ENCODE measurements at places on chromosomes 1 and 21.
A peak's percentile ranks its signal among the peaks of the same experiment; 100 is the strongest.

DNA sequence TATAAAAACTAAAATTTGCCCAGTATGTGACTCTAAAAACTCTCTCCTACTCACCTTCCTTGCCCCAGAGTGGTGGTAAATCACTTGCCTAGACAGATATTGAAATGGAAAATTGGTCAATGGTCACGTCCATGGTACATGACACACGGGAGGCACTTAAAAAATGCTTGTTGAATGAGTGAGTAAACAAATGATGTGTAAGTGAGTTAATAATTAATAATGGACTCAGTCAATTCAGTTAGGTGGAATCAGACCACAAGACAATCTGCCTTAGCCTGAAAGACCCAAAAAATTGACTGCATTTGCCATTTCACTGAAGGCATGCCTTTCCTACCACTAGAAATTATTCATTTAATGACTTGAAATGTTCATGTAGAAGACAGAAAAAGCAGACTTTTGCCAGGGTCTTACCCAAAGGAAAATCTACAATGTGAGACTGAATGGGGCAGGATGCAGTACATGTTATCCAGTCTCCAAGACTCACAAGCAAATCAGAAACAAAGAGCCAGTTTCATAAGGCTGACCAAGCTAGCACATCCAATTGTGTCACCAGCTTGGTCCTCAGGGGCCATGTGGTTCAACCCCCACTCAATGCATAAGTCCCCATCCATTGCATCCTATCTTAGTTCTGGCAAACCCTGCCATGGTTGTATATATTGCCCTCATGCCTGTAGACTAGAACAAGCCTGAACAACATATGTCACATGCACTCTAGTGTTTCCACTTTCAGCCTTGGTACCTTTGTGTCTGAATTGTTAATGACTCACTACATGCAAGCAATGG lies 73.6 kb downstream of the TBX15 start:
- DNase-seq, result no peak

GRCh38 chr21:42608446-42608845 lies 45.0 kb upstream of the PDE9A start:
- DNase-seq, result no peak

DNA sequence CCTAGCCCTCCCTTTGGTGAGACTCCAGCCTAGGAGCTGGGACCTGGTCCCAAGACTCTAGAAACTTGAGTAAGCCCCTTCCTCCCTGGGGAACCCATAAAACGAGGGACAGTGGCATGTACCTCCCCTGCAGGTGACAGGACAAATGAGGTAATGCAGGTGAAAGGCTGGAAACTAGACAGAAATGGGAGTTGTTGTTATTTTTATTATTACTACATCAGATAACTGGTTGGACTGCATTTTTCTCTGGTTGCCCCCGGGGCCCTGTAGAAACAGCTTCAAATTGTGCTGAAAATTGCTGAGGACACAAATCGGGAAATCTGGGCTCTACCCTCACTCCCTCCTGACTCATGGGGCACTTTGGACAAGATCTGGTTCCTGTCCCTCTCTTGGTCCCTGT lies 132.3 kb upstream of the WNT4 start:
- no peak for DNase-seq

DNA sequence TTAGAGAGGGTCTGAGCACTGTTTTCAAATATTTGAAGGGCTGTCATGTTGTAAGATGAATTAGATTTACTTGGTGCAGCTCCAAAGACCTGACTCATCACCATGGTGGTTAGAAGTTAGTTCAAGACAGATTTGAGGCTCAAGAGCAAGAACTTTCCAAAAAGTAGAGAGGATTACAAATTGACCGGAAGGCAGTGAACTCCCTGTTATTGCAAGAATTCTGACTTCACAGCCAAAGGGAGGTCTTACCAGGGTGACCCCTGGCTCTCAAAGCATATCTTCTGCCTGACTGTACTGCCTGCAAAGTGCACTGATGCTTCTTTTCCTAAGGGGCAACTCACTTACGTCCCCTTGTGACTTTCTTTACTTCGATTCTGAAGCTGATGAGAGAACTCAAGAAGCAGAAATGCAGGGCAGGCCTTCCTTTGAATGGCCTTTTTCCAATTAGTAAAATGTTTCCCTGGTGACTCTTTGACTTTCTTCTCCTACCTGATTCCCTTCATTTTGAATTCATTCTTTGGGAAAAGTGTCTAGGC lies 86.4 kb downstream of the NAV1 start:
- no peak for DNase-seq

DNA sequence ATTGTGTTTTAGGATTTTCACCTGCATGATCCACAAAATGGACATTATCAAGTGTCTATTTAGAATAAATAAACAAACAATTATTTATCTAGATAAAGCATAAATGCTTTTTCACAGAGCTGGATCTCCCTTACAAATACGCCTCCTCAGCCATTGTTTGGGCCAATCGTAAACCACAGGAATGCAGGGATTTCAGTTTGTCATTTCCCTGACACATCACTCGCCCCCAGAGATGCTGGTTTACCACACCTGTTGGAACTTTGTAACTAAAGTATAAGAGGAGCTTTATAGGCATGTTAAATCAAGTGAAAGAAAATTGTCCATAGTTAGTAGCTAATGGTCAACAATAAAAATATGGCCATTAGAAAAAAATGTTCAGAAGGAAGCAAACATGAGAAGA lies 40.3 kb downstream of the GPR88 start:
- DNase-seq, result no peak

DNA sequence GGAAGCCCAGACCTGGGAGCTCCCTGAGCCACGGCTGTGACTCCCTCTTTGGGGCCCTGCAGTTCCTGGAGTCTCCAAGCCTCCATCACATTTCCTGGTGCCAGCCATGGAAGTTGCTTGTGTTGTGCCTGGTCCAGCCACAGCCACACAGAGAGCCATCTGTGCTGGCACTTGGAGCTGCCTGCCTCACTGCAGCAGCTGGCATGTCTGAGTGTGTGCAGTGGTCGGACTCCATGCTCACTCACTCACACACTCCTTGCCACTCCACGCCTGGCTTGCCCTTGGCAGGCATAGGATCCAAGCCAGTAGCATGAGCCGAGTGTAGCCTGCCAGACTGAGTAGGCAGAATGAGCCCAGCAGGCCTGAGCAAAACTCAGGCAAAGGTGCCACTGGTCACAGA lies 516.3 kb upstream of the BEND5 start:
- no peak for DNase-seq

GRCh38 chr1:212355230-212355969 lies 59.3 kb downstream of the PACC1 start:
- no peak for DNase-seq

- no peak for DNase-seq
These were observed 13.3 kb downstream of the TRPM2 start for GRCh38 chr21:44366586-44367211.

DNA sequence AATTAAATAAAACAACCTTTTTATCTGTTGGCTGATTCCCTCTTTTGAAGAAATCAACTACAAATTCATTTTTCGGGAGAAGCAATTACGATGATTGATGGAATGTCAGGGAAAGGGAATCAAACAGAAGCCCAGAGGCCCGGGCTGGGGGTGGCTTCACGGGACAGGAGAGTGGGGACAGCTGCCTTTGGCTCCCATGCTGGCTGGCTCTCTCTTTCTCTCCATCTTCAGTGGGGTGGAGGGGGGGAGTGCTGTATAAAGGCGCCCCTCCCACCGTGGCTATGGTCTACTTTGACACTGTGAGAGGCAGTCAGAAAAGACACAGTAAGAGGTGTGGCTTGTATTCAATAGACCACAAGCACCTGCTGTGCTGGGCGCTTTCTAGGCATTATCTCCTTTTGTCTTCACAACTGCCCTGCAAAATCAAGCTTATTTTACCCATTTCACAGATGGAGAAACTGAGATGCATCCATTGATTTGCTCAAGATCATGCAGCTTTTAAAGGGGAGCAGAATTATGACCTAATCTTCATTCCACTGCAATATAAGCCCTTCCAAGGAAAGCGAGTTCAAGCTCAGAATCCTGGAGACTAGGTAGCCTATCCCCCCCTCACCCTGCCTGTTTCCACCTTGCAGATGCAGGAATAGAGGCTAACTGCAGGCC lies 92.9 kb downstream of the GRIK3 start:
- DNase-seq, result no peak

DNA sequence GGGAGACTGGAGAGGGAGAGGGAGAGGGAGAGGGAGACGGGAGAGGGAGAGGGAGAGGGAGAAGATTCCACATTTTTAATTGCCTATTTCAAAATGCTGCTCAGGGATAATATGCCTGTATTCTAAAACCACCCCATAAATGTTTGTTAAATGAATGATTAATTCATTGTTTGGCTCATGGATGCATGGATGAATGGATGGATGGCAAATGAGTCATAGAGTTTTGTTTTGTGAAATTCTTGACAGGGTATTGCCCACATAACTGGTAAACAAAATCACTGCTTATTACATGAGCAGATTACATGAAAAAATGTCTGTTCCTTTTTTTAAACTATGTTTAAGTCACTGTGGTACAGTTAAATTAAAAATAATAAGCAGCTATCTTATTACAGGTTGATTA lies 220.4 kb downstream of the ZP4 start:
- no peak for DNase-seq

DNA sequence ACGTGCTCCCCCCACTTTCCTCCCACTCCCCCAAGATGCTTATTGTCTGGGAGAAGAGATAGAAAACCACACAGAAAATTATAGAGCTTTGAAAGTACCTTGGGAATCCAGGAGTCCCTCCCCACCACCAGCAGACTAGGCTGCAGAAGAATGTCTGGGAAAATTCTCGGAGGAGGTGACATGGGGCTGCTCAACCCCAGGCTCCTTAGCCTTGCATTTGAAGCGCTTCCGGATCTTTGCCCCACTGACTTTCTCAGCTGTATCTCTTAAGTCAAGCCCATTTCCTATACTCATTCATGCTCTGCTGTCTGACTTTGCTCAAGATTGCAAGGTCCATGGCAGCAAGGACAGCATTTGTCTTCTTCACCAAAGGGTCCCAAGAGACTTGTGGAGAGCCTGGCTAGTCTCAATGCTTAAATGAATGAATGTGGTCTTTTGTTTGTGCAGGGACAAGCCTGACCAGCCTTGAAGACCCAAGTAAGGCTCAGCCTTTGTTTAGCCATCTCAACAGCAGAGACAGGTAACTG lies 38.0 kb downstream of the DNTTIP2 start:
- no peak for DNase-seq

DNA sequence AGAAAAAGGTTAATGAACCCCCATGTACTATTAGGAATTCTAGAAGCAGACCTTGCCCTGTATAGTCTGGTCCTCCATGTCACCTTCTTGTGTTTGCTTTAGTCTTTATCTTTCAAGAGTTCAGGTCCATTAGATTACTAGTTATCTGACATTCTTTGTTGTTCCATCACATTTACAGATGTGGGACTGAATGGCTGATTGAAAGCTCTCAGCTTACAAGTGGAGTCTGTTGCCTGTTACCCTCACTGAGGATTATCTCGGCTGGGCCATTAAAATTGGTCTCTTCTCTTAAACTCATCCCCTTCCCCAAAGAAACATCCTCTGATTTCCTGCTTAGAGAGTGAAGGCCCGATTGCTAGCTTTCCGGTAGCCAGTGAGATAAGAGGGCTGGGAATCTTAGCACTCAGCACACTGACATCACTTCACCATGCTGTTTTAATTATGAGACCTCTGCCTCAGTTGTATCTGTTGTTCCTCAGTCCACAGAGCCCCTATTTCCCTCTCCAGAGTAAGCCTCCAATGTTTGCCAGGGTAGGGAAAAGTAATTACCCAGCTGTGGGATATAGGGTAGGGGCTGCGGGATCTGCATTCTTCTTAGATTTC lies 76.8 kb downstream of the LPGAT1 start:
- no peak for DNase-seq

DNA sequence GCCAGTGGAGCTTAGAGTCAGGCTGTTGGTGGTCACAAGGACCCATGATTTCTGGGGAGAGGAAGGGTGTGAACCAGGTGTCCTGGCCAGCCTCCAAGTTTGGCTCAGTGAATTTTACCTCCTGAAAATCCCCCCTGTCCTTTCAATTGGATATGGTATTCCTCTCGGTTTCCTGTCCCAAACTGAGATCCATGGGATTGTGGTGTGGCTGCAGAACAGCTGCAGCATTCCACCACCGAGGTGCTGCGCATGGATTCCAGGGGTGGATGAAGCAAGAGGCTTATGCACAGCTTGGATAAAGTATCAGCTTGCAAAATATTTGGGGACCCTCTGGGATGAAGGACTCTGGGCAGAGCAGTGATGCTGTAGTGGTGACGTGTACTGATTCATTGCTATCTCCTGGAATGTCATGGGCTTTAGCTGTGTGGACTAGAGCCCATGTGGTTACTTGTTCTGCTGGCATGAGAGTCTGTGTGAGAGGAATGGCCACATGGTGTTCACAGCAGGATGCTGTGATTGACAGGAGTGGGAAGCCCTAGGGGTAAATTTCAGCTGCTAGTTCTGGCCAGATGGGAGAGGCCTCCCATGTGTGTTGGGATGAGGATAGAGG lies 148.7 kb upstream of the SPAG17 start:
- DNase-seq, result no peak

DNA sequence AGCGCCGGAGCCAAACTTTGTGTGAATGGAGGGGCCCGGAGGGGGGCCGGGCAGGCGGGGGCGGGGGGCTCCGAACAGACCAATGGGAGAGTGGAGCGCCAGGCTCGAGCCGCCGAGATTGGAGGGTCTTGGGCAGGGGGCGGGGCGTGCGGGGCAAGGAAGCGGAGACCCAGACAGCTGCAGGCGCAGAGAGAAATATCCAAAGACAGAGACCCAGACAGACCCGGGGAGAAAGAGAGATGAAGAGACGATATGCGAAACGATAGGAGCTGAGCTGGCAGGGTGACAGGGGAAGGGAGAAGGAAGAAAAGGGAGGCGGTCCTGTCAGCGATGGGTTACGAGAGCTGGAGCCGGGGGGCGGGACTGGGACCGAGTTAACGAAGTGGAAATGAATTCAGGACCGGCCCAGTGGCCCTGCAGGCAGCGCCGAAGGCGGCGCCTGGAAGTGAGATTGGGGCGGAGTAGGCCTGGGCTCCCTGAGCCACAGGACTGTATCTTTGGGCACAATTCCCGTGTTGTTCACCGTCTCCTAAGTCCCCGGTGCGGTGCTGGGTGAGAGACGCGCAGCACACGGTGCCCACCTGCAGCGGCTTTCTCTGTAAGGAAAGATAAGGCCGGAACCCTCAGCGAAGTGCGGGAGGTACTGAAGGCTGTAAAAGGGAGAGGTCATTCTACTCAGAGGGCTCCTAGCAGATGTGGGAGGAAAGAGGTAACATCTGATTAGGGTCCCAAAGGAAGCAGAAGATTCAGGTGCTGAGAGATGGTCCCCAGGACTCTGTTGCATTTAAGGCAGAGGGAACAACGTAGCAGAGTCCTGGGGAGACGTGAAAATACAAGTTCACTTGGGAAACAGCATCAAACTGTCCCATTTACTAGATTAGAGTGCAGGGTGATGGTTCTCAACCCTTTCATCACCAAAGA lies 543 bp upstream of the KCNJ10 start:
- peak; percentile 60 for DNase-seq

DNA sequence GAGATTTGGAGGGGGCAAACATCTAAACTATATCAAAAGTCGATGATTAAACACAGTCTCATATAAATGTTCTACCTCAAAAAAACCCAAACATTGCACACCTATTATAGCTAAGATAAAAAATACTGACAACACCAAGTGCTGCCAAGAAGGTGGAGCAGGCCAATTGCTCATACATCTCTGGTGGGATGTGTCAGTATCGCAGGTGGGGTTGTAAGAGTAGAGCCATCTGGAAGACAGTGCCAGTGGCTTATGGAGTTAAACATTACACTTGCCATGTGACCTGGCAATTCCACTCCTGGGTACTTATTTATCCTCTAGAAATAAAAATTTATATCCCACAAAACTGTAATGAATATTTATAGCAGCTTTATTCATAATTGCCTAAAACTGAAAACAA lies 213.4 kb downstream of the DISC1 start:
- DNase-seq, result no peak

GRCh38 chr1:172277989-172278388 lies 142.5 kb upstream of the C1orf105 start:
- DNase-seq, result no peak

- no peak for DNase-seq
These were observed 7.6 kb upstream of the TIE1 start for GRCh38 chr1:43293176-43293575.

Data from stimulated activated CD8-positive, alpha-beta memory T cell treated with anti-CD3 and anti-CD28 coated beads, Interleukin-15, amount 100 ng/mL, for 48 hours (primary cell).